ENCODE measurements at places on chromosomes 5 and 9.

DNA sequence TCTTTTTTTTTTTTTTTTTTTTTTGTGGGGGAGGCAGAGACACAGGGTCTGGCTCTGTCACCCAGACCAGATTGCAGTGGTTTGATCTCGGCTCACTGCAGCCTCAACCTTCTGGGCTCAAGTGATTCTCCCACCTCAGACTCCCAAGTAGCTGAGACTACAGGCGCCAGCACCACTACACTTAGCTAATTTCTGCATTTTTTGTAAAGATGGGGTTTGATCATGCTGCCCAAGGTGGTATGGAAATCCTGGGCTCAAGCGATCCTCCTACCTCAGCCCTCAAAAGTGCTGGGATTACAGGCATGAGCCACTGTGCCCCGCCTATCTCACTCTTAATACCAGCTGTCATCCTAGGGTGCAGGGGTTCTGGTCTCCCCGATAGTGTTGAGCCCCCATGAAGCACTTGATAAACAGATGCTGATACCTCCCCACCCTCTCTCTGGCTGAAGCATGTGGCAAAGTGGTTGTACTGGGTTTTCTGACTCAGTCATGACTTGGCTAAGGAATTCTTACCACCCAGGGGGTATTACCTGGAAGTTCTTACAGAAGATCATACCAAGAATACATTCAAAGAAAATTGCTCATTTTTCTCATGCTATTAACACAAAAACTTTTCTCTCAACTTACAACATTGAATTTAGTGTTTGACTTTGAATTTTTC lies 110.2 kb upstream of the DAPK1 start:
- DNase-seq, result no peak

DNA sequence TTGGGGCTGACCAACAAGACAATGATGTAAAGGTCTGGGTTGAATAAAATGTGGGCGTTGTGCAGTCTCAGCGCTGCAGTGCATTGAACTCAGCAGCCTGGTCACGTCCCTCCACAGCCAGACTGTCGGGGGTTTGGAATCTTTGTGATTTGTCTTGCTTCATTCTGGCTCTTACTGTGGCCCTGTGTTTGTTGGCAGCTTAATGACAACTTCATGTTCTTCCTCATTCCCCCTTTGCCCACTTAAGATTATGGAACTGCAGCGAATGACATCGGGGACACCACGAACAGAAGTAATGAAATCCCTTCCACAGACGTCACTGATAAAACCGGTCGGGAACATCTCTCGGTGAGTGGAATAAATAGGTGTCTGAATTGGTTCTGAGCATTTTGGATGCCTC lies 75.2 kb downstream of the NTRK2 start:
- no peak for DNase-seq

DNA sequence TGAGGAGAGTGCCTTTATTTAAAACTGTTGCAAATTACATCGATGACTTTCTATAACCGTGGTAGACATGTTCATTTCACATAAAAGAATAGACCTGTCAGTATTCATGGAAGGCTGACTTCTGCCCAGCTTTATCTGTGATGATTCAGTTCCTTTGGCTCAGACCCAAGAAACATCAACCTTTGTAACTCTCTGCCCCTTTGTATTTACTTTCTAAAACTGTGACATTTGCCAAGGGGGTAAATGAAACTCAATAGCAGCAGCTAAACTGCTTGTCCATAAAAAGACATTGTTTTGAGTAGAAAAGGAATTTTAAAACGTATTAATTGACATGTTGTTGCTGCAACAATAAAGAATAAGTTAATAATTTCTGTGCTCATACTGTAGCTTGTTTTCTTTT lies 137.8 kb upstream of the ANKH start:
- DNase-seq, result no peak

- no peak for DNase-seq
These were observed 1972.9 kb upstream of the ACO1 start for GRCh38 chr9:30411571-30411970.

GRCh38 chr5:60136841-60137240 lies 243.3 kb upstream of the PDE4D start:
- DNase-seq, result no peak

DNA sequence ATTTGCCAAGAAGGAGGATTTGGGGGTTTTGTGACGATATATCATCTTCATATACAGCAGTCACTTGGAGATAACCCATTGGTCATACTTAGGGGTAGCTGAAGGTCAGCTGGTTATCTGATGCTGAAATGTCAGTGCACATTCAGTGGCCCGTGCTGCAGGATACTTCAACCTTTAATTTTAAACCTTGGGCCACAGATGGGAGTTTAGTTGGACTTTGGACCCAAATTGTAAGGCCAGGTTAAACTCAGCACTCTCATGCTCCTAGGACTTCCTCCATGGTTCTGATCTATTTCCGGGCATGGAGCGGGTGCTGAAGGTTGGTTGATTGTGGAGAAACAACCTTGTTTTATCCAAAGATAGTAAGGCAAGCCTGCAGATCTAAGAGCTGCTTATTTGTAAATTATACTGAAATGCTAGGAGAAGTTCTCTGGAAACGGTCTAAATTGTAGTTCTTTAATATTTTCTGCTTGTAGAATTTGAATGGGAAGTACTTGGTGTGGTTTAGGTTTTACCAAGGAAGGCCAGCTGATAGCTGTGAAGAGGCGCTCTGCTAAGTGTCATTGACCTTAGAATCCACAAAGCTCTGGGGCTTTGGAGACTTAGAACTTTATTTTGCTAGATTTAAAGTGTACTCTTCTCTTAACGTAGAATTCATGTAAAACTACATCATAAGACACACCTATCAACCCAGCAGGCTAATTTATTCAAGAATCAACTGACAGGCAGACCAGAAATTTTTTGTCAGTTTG lies 38.6 kb downstream of the SLC44A1 start:
- no peak for DNase-seq

GRCh38 chr5:125272357-125272756 lies 525.9 kb upstream of the ZNF608 start:
- no peak for DNase-seq

DNA sequence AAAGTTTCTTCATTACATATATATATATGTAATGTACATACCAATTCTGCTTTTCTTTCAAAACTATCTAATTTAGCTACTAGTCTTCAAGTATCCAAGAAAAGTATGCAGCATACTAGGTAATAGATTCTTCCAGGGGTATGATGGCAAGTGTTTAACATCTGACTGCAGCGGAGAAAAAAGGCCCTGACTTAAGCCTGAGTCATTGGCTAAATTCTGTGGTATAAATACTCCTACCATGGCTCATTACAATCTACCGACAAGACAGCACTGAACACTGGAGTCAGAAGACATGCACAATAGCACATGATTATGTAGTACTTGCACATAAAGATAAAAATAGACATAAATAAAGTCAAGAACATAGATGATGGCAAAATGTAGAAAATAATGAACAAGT lies 439.9 kb downstream of the BRINP1 start:
- no peak for DNase-seq

DNA sequence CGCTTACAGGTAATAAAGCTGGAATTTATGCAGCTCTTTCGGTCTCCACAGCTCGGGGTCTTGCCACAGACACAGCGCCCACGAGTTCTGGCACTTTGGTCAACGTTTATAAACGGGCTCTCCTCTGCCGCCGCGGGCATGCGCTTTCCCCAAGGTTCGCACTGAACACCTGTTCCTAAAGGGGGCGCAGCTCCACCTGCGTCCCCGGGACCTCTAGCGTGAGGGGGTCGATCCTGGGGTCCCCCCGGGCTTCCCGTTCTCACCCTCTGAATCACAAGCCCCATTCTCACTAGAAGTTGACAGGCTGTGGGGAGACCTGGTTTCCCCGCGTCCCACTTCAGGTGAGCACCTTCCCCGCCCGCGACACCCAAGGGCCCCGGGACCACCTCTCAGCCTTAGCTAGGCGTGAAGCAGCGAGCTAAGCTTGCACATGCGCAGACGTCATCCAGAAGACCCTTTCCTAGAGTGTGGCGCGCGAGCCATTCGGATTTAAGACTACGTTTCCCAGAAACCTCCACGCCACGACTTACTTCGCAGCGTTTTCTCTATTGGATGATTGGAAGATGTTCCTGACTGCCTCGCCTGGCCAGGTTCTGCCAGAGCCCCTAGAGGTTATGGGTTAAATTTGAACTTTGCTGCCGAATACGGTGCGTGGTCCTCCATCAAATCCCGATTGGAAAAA lies 21.3 kb upstream of the ZNF782 start:
- no peak for DNase-seq

DNA sequence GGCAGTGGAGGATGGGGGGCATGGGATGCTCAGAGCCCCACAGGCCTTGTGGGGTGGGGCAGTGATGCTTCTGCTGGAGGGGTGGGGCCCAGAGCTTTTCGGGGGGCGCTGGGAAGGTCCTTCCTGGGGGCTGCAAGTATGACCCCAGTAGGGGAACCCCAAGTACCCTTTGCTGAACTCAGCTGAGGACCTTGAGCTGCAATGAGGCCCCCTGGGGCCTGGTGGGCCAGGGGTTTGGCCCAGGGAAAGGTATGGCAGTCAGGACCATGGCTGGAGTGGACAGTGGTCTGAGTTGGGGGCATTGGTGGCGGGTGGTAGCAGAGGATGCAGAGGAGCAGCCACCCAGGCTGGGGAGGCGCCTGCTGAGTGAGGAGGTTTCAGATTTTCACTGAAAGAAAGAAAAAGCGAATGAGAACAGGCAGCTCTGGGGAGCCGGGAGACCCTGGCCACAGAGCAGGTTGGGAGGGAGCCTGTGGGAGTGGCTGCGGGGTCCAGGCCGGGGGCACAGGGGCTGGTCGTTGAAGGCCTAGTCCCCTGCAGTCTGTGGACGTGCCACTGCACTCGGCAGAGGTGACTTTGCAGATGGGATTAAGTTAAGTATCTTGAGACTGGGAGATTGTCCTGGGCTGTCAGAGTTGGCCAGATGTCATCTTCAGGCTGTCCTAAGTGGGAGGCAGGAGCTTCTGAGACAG lies 19.2 kb downstream of the WNK2 start:
- DNase-seq, result no peak

All from stimulated activated CD4-positive, alpha-beta T cell treated with anti-CD3 and anti-CD28 coated beads, Interleukin-1b, Interleukin-23, amount 100 ng/mL, for 1 hour (primary cell).